ENCODE measurements at places on chromosomes 12 and 14.
A peak's percentile ranks its signal among the peaks of the same experiment; 100 is the strongest.

- DNase-seq: no peak
These were observed 53.4 kb downstream of the PPP2R5C start for GRCh38 chr14:101814934-101815333.

GRCh38 chr12:123077298-123078119 lies 73.4 kb downstream of the PITPNM2 start:
- peak; percentile 8 for DNase-seq

DNA sequence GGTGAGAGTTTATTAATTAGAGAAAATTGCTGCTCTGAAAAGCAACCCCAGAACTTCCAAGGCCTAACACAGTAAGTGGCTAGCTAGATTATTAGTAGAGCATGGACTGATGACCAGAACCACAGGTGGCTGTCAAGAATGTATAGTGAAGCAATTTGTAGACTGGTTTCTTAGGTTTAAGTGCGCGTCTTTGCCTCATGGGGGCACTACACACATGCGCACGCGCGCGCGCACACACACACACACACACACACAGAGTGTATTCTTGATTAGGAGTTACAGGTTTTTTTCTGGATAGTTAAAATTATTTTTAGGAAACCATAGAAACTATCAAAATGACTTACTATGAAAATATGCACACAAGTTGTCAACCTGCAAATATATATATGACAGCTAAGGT lies 66.5 kb downstream of the BHLHE41 start:
- no peak for DNase-seq

GRCh38 chr14:26138764-26139445 lies 458.9 kb downstream of the NOVA1 start:
- no peak for DNase-seq

DNA sequence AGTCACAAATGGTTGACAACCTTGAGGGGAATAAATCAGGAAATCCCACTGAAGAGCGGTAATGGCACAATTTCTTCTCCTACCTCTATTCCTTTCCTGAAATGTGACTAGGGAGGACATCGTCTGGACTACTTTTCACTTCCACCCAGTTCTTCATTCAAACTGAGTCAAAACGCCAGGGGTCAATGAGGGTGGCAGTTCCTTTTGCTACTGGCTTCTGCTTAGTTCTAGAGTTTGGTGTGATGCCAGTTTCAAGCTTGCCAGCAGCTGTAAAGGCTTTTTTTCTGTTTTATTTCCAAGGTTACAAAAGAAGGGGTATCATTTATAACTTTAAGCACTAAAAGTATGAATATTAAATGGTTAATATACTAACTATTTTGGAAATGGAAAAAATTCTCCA lies 286.5 kb downstream of the SOX5 start:
- no peak for DNase-seq

GRCh38 chr12:5247144-5247543 lies 184.8 kb upstream of the NTF3 start:
- no peak for DNase-seq

- no peak for DNase-seq
These were observed 114.8 kb upstream of the FGD4 start for GRCh38 chr12:32284561-32284960.

GRCh38 chr12:6559500-6559899 lies 3.7 kb upstream of the IFFO1 start:
- DNase-seq: no peak

DNA sequence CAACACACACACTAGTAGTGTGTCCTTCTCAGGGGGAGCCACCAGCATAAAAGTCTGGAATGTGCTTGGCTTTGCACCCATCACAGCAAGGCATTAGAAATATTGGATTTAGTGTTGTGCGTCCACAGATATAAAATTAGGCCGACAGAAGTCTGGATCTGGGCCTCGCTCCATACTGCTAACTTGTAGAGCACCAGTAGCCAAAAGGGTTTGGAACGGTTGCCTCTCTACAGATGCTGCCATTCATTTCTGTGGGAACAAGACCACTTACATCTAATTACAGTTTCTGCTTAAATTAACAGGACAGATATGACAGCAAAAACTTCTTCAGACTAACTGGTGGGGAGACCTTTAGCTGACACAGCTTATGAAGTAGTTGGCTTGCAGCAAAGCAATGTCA lies 94.2 kb downstream of the EXOC5 start:
- DNase-seq: no peak

- DNase-seq: no peak
These were observed 1.5 kb downstream of the AMN start for GRCh38 chr14:102923925-102924486.

DNA sequence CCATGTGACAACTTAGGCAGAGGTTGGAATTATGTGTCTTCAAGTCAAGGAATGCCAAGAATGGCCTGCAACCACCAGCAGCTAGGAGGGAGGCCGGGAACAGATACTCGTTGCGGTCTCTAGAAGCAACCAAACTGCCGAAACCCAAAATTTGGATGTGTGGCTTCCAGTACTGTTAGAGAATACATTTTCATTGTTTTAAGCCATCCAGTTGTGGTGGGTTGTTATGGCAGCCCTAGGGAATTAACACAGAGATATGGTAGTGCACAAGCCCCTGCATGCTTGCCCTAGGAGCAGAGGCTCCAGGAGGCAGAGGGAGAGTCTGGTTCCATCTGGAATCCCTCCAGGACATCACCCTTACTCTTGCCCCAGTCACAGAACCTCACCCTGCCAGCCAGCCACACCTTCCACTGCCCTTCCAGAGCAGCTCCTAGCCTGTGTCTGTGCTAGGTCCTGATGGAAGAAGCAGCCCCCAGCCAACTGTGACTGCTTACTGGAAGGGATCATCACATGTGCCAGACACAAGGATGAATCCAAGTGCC lies 19.5 kb downstream of the PITPNM2 start:
- no peak for DNase-seq

GRCh38 chr12:104351057-104351983 lies 47.8 kb downstream of the EID3 start:
- DNase-seq: no peak

- no peak for DNase-seq
These were observed 1019.2 kb downstream of the AACS start for GRCh38 chr12:126084480-126084879.

GRCh38 chr12:63888908-63889635 lies 44.6 kb downstream of the SRGAP1 start:
- no peak for DNase-seq

DNA sequence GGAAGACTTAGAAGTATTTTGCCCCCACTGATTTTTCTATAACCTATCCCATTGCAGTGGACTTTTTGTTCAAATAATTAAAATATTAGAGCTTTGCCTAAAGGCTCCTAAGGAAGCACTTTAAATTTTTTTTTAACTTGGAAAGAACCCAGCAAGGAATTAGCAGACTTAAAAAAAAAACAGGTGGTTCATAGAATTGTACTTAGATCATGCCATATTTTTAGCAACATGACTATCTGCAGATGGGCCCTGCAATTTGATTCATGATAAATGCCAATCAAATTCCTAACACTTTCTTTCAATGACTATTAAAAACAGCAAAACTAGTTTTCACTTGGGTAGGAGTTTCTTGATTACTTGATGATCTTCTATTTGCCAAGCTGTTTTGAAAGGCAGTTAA lies 11.5 kb downstream of the ADAMTS20 start:
- no peak for DNase-seq

GRCh38 chr12:97308576-97309198 lies 153.9 kb upstream of the RMST start:
- peak; percentile 18 for DNase-seq

DNA sequence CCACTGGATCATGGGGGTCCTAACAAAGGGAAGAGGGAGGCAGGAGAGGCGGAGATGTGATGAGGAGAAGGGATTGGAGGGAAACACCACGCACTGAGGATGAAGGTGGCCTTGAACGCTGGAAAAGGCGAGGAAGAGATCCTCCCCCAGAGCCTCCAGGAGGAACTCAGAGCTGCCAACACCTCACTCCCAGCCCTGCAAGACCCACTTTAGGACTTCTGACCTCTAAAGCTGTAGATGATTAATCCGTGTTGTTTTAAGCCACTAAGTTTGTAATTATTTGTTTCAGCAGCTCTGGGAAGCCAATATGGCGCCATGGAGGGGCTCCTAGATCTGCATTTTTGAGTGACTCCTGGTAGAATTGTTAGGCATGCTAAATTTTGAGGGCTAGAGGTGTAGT lies 74.6 kb upstream of the CEP83 start:
- no peak for DNase-seq

DNA sequence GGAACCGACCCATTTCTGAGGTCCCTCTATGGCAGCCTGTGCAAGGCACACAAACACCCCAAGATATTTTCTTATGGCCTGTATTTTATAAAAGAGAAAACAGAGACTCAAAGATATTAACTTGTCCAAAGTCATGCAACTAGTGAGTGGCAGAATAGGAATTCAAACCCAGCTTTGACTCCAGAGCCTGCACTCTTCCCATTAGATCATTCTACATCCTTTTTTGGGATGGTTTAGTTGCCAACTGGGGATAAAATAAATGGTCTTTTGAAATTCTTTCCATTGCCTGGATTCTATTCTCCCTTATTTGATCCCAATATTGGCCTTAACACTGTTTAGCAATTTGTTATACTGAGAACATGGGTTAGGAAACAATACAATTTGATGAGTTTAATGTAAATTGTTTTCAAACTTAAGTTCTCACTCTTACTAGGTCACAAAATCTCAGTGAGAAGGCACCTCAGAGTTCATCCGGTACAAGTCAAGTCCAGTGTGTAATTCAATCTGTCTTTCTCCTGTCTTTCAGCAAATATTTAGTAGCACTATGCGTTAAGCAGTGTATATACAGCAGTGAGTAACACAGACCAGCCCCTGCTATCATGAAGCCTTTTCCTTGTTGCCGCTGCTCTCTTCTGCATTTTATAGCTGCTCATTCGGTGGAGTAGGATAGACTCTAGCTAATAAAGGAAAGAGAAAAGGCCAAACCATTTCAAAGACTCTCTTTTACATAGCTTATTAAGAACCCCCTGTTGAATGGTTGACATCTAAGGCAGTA lies 162.1 kb upstream of the IFNG-AS1 start:
- no peak for DNase-seq

DNA sequence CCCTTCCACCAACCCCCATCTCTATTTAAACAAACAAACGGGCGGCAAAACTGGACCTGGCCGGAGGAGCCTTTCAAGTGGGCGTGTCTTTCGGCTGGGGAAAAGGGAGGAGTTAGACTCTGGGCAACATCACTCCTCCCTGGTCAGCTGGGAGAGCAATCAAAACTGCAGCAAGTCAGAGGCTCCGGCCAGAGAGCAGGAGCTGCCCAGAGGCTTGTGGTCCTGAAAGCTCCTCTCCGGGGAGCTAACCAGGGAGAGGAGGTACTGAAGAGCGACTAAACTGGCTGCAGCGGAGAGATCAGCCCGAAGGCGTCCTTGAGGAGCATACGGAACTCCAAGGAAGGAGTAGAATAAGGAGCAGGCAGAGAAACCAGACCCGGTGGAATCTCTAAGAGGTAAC lies at the start of gene NEUROD4:
NEUROD4 (plus strand) TSS at position 191 of the 400 bp plus-strand sequence. CDS start 6,466 bp downstream, outside the sequence.
- DNase-seq: no peak

DNA sequence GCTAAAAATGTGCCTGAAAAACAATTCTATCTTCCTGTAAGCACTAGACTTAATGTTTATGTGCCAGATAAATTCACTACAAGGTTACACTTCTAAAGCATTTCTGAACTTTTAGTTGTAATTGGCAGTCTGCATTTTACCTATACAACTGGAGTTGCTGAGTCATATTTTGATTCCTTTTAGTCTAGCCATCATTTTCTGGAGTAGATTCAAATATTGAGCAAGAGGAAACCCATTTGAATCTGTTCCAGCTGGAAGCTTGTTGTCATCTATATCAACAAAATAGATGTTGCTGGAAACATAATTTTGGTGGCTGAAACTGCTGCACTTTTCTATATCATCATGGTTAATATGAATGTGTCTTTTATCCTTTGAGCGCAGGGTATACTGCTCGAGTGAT lies 122.2 kb upstream of the CCDC175 start:
- DNase-seq: no peak

DNA sequence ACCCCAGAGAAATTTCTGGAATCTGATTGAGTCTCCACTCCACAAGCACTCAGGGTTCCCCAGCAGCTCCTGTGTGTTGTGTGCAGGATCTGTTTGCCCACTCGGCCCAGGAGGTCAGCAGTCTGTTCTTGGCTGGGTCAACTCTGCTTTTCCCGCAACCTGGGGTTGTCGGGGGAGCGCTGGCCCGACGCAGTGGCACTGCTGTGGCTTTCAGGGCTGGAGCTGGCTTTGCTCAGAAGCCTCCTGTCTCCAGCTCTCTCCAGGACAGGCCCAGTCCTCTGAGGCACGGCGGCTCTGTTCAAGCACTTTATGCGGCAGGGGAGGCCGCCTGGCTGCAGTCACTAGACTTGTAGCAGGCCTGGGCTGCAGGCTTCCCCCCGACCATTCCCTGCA lies 23.7 kb downstream of the P2RX4 start:
- DNase-seq: no peak

DNA sequence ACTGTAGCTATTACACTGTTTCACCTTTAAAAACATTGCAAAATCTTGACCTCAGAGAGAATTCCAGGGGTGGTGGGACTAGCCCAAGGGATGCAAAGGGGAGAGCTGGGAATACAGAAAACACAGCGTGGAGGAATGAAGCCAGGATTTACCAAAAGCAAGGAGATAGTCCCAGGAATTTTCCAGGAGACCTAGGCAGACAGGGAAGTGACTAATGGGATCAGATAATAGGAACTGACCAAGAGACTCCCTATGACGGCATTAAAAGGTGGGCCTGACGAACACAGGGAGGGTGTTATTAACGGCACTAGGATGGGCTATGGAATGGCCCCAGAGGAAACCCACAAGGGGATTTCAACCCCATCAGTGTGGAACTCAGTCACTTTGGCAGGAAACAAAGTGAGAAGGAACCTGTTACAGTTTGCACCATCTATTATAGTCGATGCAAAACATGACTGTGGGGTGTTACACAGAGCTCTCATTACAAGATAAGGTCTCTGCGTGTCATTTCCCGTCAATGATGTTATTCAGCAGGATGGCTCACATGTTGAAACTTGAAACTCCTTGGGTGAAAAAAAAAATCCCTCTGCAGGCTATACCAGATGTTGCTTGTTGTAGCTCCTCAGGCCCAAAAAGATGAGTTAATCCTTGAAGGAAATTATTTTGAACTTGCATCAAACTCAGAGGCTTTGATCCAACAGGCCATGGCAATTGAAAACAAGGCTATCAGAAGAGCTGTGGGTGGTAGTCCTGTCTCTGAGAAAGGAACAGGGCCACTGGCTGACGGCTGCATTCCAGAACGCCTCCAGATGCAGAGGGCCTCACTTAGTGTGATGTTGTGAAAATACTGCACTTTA lies 58.7 kb downstream of the DRAM1 start:
- DNase-seq: no peak

- DNase-seq: no peak
These were observed 92.1 kb downstream of the ETV6 start for GRCh38 chr12:11741434-11742092.

- no peak for DNase-seq
These were observed 229.2 kb downstream of the SLC15A4 start for GRCh38 chr12:128594521-128594920.

GRCh38 chr12:94980577-94980976 lies 22.9 kb downstream of the NDUFA12 start:
- no peak for DNase-seq

DNA sequence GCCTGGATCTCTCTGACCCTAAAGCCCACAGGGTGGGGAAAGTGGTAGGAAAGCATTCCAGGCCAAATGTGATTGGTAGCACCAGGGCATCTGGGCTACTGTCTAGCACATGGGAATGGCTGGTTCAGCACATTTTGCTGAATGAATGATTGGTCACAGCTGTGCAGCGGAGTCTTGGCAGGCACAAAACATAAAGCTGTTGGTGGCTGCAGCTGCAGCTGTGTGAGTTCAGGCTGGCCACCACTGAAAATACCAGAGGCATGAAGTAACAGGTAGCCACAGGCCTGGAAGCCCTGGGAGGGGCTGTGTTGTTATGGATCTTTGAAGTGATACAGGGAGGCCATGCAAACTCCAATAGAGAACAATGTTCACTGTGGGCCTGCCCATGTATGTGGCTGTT lies 72.7 kb downstream of the MYRFL start:
- DNase-seq: no peak
